ENCODE measurements at places on chromosomes 7 and 10. TPM values are rescaled to one million over a fixed set of nuclear protein-coding genes. Genes with fewer than 3 reads are reported as not detected.

GRCh38 chr10:88866454-88866853 is 13.6 kb upstream of the STAMBPL1 start:
- no peak overlapping the region for H3K4me3 ChIP-seq
- no peaks in the 10 kb centered on the region for H3K4me1 ChIP-seq
- DNase-seq = no peak
- no peaks in the 10 kb centered on the region for H3K36me3 ChIP-seq
- no peak overlapping the region for H3K27ac ChIP-seq

GRCh38 chr7:90213521-90213920 is 2.0 kb downstream of the STEAP2 start:
- no peaks in the 10 kb centered on the region for H3K4me1 ChIP-seq
- DNase-seq = no peak
- no peaks in the 10 kb centered on the region for H3K36me3 ChIP-seq
- H3K27ac ChIP-seq = no peak overlapping the region

Gene EPHB6
- 28.0 TPM for total RNA-seq

GRCh38 chr7:3918576-3918975 is 617.5 kb downstream of the SDK1 start:
- no peaks in the 10 kb centered on the region for H3K36me3 ChIP-seq
- H3K4me3 ChIP-seq = no peak overlapping the region
- H3K27ac ChIP-seq = no peak overlapping the region
- peaks cover 3% of the 10 kb centered on the region for H3K4me1 ChIP-seq
- no peaks in the 10 kb centered on the region for H3K27me3 ChIP-seq

GRCh38 chr7:55526770-55527169 is 45.5 kb downstream of the VOPP1 start:
- H3K4me3 ChIP-seq = no peak overlapping the region
- H3K27ac ChIP-seq = peak overlapping the region; percentile 2
- peak; percentile 74 for DNase-seq
- no peaks in the 10 kb centered on the region for H3K4me1 ChIP-seq

DNA sequence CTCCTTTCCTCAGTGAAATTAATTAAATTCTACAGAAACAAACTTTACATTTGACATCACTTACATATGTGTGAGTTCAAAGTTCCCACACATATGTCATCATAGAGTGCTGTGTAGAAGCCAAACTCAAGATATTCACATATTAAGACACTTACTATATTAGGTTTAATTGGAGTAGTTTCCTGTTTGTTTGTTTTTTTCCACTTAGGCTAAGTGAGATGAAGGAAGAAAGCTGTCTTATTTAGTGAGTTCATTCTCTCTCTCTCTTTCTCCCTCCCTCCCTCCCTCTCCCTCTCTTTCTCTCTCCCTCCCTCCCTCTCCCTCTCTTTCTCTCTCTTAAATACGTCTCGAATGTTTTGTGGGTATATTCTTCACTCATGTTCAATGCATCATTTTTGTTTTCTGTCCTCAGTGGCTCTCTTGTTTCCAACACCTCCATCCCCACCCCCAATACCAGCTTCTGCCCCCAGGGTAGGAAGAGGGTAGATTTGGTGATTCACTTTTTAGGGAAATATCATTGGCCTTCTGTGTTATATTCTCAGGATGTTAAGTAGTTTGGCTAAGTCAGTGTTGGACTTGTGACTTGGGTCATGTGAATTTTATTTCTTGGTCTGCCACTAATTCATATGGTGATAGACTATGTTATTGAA is 262.0 kb downstream of the FRMD4A start:
- no peak overlapping the region for H3K4me3 ChIP-seq
- DNase-seq = no peak
- no peaks in the 10 kb centered on the region for H3K4me1 ChIP-seq
- H3K36me3 ChIP-seq = no peaks in the 10 kb centered on the region

Measured in endodermal cell (in vitro differentiated cells).